Hematopoietic multipotent progenitor cell treated with erythropoietin and hydrocortisone succinate and interleukin-3 and kit ligand, for 8 days (in vitro differentiated cells): ENCODE measurements at places on chromosomes 2 and 18.

GRCh38 chr2:169205176-169205575, 135.8 kb downstream of the DHRS9 start:
- no peak for DNase-seq

- DNase-seq: no peak
These were observed 155.7 kb downstream of the CELF4 start for GRCh38 chr18:37409878-37410277.

GRCh38 chr2:20444993-20445910, 1.6 kb upstream of the RHOB start:
- DNase-seq: no peak

DNA sequence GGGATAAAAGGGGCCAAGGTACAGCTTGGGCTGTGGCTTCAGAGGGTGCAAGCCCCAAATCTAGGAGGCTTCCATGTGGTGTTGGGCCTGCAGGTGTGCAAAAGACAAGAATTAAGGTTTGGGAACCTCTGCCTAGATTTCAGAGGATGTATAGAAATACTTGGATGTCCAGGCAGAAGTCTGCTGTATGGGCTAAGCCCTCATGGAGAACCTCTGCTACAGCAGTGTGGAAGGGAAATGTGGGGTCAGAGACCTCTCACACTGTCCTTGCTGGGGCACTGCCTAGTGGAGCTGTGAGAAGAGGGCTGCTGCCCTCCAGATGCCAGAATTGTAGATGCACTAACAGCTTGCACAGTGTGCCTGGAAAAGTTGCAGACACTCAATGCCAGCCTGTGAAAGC, 880.6 kb upstream of the ID2 start:
- no peak for DNase-seq

GRCh38 chr18:48161911-48162698, 231.6 kb upstream of the SMAD2 start:
- peak; percentile 26 for DNase-seq

- no peak for DNase-seq
These were observed 169.5 kb downstream of the GFPT1 start for GRCh38 chr2:69217333-69218080.

- DNase-seq: no peak
These were observed 30.3 kb downstream of the CD8A start for GRCh38 chr2:86760371-86760770.

DNA sequence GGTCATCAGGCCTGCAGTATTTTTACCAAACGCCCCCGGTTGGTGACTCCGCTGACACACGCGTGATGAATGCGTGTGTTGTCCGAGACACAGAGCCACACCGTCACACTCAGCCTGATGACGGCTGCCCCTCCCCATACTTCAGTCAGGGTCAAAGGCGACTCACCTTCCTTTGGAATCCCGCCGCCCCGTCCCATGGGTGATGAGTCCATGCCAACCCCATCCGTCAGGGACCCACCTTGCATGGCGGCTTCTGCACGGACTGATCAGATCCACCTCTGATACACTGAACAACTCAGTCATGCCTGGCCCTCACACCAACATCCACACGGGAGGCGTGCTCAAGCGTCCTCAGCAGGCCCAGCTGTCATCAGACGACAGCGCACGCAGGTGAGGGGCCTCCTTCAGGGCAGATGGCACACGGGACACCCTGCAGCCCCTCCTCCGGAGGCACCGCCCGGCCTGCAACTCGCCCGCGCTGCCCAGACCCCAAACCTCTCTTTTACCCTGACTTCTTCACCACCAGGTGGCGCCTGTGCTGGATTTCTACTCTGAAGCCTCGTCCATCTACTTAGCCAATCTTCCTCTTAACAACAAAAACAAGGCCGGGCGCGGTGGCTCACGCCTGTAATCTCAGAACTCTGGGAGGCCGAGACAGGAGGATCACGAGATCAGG, 89.2 kb downstream of the ZNF516 start:
- DNase-seq: peak; percentile 58

GRCh38 chr18:79603321-79604204, 76.0 kb upstream of the CTDP1 start:
- no peak for DNase-seq

- peak; percentile 31 for DNase-seq
These were observed 1928.8 kb upstream of the CELF4 start for GRCh38 chr18:39494211-39494896.

DNA sequence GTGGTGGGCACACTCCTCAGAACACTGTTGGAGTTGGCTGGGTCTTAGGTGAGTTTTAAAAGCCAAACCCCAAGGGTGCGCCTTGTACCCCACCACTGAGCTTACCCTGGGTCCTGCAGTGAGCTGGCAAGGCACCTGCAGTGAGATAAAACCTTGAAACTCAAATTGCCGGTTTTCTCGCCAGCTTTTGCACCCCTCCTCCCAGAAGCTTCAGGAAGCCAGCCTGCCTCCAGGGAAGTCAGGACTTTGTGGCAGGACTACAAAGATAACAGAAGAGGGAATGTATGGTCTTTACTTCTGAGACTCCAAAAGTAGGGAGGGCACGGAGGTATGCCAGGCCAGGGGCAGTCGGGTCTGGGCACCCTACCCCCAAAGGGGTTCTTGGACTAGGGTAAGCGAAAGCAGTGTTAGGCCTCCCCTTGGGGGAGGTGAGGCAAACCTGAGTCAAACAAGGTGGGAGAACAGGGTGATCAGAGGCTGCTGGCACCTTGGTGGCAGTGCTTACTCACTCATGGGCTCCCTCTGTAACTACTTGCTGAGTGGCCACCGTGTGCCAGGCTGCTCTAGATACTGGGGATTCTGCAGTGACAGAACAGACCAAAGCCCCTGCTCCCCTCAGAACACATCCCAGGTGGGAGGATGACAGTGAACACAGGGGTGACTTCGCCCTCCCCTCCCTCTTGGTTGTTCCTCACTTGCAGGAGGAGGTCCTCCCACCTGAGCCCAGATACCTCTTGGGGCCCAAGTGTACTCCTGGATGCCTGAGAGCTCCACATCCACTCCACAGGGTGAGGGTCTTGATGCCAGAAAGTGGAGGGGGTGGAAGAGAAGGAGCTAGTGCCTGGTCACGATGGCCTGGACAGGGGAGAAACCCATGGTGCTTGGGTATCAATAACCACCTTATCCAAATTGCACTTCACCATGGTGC, 69.3 kb upstream of the RGPD5 start:
- DNase-seq: no peak

- no peak for DNase-seq
These were observed 69.9 kb downstream of the PMS1 start for GRCh38 chr2:189854187-189854586.

DNA sequence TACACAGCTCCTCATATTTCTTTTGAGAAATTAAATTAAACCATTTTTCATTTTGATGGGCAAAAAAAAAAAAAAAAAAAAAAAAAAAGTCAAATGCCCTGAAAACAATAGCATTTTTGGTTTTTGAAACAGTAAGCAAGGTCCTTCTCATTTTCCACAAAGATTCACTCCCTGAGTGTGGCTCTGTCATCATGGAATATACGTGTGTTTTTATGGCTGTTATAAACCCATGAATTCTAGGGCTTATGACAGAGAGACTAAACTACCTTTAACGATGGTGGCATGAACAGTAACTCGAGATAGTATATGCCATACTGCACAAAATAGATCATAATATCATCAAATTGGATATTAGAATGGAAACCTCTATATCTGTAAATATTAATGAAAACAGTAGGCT, 179.2 kb upstream of the ZNF521 start:
- DNase-seq: no peak

- no peak for DNase-seq
These were observed 905.6 kb downstream of the TSN start for GRCh38 chr2:122660786-122661634.

DNA sequence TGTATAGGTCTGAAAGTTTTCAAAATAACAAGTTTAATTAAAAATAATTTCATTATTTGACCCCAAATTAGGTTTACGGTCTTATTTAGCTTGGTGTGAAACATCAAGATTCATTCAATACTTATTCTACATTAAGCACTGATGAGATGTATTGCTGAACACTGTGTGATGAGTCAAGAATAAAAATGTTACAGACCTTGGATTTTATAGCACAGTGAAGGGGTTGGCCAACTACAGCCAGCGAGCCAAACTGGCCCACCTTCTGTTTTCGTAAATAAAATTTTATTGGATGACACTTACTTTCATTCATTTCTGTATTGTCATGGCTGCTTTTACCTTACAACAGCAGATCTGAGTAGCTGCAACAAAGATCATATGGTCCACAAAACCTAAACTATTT, 8.3 kb downstream of the PPP4R1 start:
- DNase-seq: no peak

DNA sequence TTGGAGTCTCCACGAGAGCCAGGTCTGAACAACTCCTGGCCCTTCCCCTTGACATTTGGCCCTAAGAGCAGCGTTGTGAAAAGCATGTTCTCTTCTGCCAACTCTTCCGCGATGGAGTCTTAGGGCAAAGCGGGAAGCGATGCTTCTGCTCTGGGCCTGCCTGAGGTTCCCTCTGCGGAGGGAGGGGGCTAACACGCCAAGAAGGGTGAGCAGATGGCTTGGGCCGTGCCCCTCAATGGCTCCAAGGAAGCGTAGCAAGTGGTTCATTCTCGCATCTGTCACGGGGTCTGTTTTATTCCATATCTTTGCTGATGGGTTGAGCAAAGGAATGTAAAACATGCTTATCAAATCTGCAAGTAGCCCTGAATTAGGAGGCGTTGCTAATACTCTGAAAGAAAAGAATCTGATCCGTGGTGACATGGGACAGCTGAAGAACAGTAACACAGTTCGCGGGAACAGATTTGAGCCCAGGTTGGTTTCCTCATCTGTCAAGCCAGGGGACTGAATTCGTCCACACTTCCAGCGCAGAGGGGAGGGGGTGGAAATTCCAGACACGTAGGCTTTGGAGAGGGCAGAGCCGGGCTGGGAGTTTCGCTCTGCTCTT, 38.0 kb downstream of the DNMT3A start:
- DNase-seq: no peak

GRCh38 chr2:46386763-46387162, 89.6 kb downstream of the EPAS1 start:
- no peak for DNase-seq

GRCh38 chr2:53829273-53829979, 30.3 kb downstream of the GPR75 start:
- no peak for DNase-seq

- DNase-seq: peak; percentile 78
These were observed 3.5 kb upstream of the ADNP2 start for GRCh38 chr18:80105369-80106167.

GRCh38 chr2:217739741-217740140, 263.1 kb downstream of the TNS1 start:
- no peak for DNase-seq

DNA sequence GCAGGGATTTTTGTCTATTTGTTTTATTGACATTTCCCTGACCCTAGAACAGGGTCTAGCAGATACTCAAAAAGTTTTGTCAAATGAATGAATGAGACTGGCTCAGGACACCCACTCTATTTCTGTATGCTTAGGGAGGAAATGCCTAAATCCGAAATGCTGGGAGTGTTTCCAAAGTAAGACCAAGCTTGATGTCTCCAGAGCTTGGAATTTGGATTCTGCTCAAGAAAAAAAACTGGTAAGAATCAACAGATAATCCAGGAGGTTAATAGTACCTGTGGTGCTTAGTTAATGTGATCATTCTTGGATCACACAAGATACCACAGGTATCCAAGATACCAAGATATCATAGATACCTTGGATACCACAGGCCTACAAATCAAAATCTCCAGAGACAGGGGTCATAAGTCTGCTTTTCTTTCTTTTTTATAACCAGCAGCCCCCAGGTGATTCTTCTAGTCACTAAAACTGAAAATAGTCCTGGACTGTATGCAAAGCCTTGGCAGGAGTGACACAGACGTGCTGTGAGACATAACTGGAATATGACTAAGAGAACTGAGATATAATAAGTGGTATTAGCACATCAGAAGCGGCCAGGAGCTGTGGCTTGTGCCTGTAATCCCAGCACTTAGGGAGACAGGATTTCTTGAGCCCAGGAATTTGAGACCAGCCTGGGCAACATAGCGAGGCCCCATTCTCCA, 39.9 kb upstream of the SP3 start:
- no peak for DNase-seq

- DNase-seq: no peak
These were observed 82.0 kb downstream of the DNMT3A start for GRCh38 chr2:25259737-25260124.

DNA sequence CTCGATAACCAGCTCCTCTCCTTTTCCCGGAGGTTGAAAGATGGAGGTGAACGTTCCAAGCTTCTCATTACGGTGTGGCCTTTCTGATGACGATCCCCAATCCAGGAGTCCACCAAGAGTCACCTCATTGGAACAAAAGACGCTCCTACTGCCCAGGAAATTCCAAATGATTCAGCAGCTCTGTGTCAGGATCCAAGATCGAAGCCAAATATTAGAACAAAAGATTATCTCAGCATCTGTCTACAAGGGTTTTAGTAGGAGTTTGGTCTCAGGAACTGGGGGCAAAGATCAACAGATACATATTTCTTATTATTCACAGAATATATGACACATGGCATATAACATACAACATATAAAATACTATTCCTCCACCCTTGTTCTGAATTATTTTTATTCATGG, 161.1 kb upstream of the RAB12 start:
- DNase-seq: no peak

DNA sequence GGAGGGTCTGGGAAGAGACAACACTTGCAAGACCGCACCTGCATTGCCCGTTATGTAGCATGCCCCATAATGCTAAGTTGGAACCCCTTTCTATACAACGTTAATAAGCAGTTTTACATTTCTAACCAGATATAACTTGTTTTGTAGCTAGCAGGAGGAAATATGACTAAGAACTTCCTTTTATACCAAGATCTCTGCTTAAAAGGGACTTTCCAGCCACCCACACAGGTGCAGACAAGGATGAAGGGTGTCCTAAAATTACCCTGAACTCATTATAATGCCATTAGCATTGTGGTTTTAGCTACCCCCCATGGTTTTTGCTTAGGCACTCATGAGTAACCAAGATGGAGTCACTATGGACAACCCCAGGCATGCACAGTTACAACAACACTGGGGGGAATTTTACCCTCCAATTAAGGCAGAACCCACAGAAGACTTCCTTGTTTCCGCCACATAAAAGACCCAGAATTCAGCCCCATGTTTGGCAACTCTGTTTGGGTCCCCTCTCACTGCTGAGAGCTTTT, 362.8 kb downstream of the CBLN2 start:
- DNase-seq: no peak

DNA sequence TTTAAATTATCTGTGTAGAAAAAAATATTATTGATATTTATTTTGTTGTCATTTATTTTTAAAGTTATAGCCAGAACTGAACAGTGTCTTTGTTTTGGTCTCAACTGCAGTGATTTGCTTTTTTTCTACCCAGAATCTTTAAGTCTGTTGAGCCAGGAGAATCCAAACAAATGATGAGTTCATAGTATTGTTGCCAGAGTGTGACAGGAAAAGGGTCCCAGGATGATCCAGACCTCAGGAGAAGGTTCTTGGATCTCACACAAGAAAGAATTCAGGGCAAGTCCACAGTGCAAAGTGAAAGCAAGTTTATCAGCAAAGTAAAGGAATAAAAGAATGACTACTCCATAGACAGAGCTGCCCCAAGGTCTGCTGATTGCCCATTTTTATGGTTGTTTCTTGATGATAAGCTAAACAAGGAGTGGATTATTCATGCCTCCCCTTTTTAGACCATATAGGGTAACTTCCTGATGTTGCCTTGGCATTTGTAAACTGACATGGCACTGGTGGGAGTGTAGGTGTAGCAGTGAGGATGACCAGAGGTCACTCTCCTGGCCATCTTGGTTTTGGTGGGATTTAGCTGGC, 127.1 kb downstream of the AGPS start:
- DNase-seq: no peak
